Left forelimb (tissue), 1 donor: ENCODE measurements at places on chromosomes 5 and 9.

DNA sequence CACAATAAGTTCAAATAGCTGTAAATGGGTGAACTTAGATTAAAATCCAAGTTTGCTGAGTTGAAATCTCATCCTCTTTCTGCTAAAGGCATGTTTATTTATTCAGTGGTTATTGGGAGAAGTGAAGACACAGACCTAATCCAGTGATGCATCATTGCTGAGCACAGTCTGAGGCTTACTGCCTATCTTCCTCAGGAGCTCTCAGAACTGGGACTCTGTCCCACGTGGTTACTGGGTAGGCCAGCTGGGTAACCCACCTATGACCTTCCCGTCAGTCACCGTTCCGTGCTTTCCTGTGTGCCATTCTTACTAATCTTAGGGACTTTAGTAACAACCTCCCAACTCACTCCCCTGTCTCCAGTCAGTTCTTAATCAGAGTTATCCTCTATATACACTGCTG, 226.8 kb upstream of the ATP10B start:
- no peak for DNase-seq

DNA sequence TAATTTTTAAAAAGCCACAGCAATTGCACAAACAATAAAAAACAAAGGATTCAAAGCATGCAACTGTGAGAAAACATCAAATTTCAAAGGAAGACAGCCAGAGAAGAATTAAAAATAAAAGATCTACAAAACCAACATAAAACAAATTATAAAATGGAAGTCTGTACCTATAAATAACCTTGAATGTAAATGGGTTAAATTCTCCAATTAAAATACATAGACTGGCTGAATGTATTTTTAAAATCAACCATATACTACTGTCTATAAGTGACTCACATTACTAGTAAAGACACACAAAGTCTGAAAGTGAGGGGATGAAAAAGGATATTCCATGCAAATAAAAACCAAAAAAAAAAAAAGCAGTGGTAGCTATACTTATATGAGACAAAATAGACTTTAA, 33.7 kb downstream of the BTNL8 start:
- DNase-seq, result no peak

DNA sequence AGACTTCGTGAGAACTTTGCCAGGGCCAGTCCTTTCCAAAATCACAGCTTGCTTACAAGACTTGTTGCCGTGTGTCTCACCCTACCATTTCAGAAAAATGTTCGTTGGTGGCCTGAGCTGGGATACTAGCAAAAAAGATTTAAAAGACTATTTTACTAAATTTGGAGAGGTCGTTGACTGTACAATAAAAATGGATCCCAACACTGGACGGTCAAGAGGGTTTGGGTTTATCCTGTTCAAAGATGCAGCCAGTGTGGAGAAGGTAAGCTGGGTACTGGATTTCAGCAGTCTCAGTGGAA, 1.4 kb downstream of the HNRNPAB start:
- no peak for DNase-seq

- no peak for DNase-seq
Observed at GRCh38 chr9:136669791-136670464, 7.2 kb downstream of the EGFL7 start.
